Activated CD8-positive, alpha-beta memory T cell treated with anti-CD3 and anti-CD28 coated beads, Interleukin-2, amount 50 U/mL, for 4 hours (primary cell): ENCODE measurements at places on chromosomes 3 and 15.

DNA sequence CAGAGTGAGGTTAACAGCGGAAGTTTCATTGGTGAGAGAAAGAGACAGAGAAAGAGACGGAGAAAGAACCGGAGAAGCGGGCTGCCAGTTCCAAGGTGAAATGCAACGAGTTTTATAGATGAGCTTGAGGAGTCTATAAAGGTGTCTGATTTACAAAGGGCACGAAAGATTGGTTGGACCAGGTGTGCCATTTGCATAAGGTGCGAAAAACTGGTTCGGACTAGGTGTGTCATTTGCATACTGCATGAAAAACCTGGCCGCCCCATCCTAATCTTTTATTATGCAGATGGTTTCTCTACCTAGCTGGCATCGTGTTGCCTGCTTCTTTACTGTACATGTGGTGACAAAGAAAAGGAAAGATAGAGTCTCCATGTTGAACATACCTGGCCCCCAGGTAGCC lies 253.8 kb upstream of the IGF1R start:
- DNase-seq: no peak

GRCh38 chr3:196793246-196793645 lies 53.6 kb downstream of the PAK2 start:
- no peak for DNase-seq

- no peak for DNase-seq
Measured at GRCh38 chr15:31150732-31151231, 49.3 kb upstream of the TRPM1 start.

DNA sequence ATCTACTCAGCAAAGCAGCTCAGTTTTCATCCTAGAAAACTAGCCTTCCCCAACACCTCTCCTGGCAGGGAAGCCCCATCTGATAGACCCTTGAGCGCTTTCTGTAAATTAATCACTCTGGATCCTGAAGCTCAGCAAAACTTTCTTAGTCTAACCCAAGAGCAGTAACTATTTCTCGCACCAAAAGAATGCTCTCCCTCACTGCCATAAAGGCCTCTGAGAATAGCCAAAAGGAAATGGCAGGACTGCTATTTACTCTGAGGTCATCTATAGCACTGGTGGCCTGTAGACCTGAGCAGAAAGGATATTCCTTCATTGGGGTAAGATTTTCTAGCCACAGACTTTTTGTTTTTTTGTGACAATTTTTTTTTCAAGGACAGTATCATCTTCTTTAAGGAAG lies 345.8 kb upstream of the ADAMTS9 start:
- no peak for DNase-seq

GRCh38 chr3:104127830-104128229 lies 1238.9 kb upstream of the ALCAM start:
- DNase-seq: no peak

- no peak for DNase-seq
Measured at GRCh38 chr15:56052395-56053045, 59.1 kb upstream of the NEDD4 start.

DNA sequence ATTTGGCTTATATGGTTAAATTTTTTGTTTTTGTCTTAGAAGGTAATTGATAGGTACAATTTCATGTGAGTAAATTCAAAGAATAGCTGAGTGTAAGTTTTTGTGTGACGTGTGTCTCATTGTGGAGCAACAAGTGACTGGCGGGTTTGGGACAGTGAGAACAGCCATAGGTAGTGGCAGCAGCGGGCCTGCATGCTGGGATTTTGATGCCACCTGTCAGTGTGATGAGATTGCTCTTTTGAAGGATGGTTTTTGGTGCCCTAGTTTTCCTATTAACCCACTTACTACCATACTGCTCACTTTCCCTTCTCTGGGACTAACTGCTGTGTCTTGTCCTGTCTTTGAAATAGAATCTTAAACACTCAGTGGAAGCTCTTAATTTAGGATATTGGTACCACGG lies 522.6 kb downstream of the NAALADL2 start:
- no peak for DNase-seq

- DNase-seq: no peak
Measured at GRCh38 chr3:193861012-193861411, 268.0 kb downstream of the OPA1 start.

- no peak for DNase-seq
Measured at GRCh38 chr3:74916696-74917095, 302.2 kb upstream of the CNTN3 start.

DNA sequence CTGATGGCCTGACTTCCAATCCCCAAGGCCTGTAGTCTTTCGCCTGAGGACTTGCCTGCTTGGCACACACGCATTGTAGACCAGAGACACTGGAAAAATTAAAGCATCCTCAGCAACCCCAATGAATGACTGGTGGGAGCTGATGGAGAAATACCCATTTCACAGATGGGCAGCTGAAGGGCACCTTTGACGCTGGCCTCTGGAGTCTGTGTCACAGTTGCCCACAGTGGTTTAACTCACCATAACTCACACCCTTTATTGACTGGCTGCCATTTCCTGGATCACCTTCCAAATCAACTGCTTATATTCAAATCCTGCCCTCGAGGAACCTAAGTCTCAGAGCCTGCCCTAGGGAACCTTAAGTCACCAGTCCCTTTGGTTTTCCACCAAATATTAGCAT lies 183.1 kb downstream of the SHQ1 start:
- no peak for DNase-seq

DNA sequence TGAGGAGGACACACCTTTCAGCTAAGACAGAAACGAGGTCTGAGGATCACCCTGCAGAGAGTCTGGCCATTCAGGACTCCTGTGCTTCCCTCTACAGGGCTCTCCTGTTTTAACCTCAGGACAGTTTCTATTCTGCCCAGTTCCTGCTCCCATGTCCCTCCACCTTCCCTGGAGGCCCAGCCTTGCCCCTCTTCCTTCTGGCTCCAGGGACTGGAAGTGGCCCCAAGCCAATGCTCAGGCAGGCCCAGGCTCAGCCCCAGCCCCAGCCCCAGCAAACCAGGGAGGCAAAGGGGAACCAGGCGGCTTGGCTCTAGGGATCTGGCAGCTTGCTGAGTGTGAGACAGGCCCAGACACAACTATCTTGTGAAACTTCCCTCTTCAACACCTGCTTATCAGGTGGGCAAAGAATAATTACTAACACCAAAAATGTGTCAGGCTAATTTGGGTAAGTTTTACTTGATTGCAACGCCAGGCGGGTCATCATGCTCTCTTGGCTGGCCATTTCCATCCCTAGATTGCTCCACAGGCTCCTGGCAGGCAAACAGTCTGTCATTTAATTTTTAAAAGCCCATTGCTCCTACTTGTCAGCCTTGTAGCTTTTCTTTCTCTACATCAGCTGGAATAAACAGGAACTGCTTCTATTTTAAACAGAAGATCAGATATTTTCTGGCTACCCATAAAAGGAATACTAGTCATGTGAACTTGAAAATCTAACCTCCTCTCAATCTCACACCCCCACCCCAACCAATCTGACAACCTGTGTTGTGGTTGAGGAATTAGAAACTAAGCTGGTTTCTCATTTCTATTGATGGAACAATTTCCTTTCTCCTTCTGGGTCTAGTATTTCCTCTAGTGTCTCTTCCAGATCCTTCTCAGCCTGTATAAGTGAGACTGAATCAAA lies 33.5 kb downstream of the UPK1B start:
- no peak for DNase-seq
